ENCODE measurements at places on chromosomes 5 and 9. TPM values are rescaled to one million over a fixed set of nuclear protein-coding genes. Genes with fewer than 3 reads are reported as not detected.

The ITGA2 gene
- total RNA-seq = 24.8 TPM

The BARHL1 gene
- not detected for total RNA-seq

The ZNF366 gene
- 1.3 TPM for total RNA-seq

The HTR4 gene
- not detected for total RNA-seq

The NTNG2 gene
- total RNA-seq = 0.40 TPM

The FAM169A gene
- 1.3 TPM for total RNA-seq

The C7 gene
- under 0.01 TPM for total RNA-seq

The FNBP1 gene
- total RNA-seq = 30.3 TPM

The PAEP gene
- not detected for total RNA-seq

The MCTP1 gene
- 55.8 TPM for total RNA-seq

The SPINK6 gene
- total RNA-seq = not detected

The ZNG1C gene
- 17.2 TPM for total RNA-seq

The ARL14EPL gene
- under 0.01 TPM for total RNA-seq

The DIPK1B gene
- total RNA-seq = 64.7 TPM

The NUTM2G gene
- not detected for total RNA-seq

The GPSM1 gene
- 30.2 TPM for total RNA-seq

All from lung microvascular endothelial cell (primary cell).